Breast epithelium (tissue), 4 donors: ENCODE measurements at places on chromosomes 2 and 18.
A peak's percentile ranks its signal among the peaks of the same experiment; 100 is the strongest.

GRCh38 chr2:234488913-234489451 is 7.9 kb downstream of the ARL4C start:
- H3K27me3 ChIP-seq: no peaks in the 10 kb centered on the region
- no peak overlapping the region for H3K4me3 ChIP-seq
- no peaks in the 10 kb centered on the region for H3K36me3 ChIP-seq
- DNase-seq: no peak

DNA sequence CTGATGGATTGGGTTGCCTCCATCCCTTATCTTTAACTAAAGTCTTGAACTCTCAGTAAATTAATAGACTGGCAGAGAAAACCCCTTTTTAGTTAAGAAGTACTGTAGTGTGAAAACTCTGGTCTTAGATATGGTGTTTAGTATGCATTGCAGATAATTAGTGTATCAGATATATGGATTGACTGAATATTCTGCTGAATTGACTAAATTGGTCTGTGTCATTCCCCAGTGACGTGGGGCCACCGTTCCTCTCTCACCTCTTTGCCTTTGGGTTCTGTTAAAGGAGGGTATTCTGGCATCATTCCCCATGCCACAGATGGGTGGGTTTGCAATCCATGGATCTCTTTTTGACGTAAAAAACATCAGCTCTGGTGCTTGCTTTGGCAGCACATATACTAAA is 67.1 kb upstream of the XPO1 start:
- H3K4me3 ChIP-seq: no peak overlapping the region
- no peaks in the 10 kb centered on the region for H3K36me3 ChIP-seq
- no peaks in the 10 kb centered on the region for H3K4me1 ChIP-seq
- no peaks in the 10 kb centered on the region for H3K27me3 ChIP-seq

GRCh38 chr2:172074254-172074653 is 11.1 kb upstream of the DLX1 start:
- H3K27me3 ChIP-seq: no peaks in the 10 kb centered on the region
- no peak for DNase-seq
- no peaks in the 10 kb centered on the region for H3K4me1 ChIP-seq

- no peaks in the 10 kb centered on the region for H3K27me3 ChIP-seq
- H3K4me1 ChIP-seq: peaks cover 23% of the 10 kb centered on the region
These were observed 129.5 kb upstream of the PELI1 start for GRCh38 chr2:64273524-64274398.

DNA sequence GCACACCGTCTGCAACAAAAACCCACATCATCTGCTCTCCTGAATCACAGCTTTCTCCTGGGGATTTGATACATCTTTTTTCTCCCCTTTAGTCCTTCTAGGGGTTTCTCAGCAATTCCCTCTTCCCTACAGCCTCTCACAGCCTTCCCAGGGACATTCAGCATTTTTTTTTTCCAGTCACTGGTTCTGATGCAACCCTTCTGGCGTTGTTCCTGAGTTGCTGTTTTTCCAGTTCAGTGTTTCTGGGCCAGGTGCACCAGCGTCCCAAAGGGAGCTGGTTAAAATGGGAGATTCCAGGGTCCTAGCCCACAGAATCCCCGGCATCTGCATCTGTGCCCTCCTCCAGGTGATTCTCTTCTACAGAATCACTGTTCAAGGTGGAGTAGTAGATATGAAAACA is 36.1 kb downstream of the ADCY3 start:
- no peak for DNase-seq
- no peak overlapping the region for H3K4me3 ChIP-seq
- no peaks in the 10 kb centered on the region for H3K27me3 ChIP-seq
- H3K4me1 ChIP-seq: no peaks in the 10 kb centered on the region
- peak overlapping the region; percentile 48 for H3K27ac ChIP-seq

DNA sequence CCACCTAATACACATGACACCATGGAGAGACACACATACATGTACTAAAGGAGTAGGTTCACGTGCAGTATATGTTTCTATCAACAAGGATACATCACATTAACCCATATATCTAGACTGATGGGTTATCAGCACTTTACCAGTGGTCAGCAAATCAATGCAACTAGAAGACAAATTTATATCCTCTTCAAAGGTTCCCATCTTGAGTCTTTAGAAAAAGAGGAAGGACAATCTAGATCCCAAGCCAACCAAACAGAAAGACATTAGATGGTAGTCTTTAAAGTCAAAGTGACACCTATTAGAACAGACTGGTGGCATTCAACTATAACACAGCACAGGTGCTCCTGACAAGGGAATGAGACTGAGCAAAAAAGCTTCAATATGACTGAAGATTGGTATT is 13.8 kb upstream of the SERTAD2 start:
- no peak for DNase-seq
- H3K4me1 ChIP-seq: no peaks in the 10 kb centered on the region
- no peak overlapping the region for H3K4me3 ChIP-seq
- H3K27me3 ChIP-seq: no peaks in the 10 kb centered on the region
- no peaks in the 10 kb centered on the region for H3K36me3 ChIP-seq
- H3K27ac ChIP-seq: peak overlapping the region; percentile 1

GRCh38 chr2:62370321-62371250 is 135.4 kb downstream of the TMEM17 start:
- no peaks in the 10 kb centered on the region for H3K36me3 ChIP-seq
- H3K27me3 ChIP-seq: no peaks in the 10 kb centered on the region
- H3K4me1 ChIP-seq: no peaks in the 10 kb centered on the region
- no peak for DNase-seq

DNA sequence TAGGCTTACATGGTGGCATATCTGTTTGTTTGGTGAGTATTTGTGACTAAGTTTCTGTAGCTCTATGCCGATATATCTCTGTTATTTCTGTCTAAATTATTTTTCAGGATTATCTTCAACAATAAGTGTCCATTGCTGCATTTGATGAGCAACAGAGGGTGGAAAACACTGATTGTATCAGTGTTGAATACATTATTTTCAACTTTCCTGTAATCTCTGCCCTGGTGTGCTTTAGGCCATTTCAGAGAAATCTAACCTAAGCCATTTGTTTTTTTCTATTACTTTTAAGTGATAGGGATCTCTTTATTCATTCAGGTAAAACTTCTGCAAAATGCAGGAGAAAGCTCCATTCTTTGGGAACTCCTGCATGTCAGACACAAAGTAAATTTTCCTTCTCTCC is 654.5 kb downstream of the RNF144A start:
- DNase-seq: no peak
- H3K36me3 ChIP-seq: no peaks in the 10 kb centered on the region
- H3K27ac ChIP-seq: no peak overlapping the region
- no peak overlapping the region for H3K4me3 ChIP-seq
- no peaks in the 10 kb centered on the region for H3K4me1 ChIP-seq
- H3K27me3 ChIP-seq: no peaks in the 10 kb centered on the region
